Left ventricle myocardium inferior (tissue), 1 donor: ENCODE measurements at places on chromosomes 7 and 10. TPM values are rescaled to one million over a fixed set of nuclear protein-coding genes. Genes with fewer than 3 reads are reported as not detected.
A peak's percentile ranks its signal among the peaks of the same experiment; 100 is the strongest.

ATRNL1 gene
- 2.9 TPM for total RNA-seq

PGAM2 gene
- 671 TPM for total RNA-seq

DNA sequence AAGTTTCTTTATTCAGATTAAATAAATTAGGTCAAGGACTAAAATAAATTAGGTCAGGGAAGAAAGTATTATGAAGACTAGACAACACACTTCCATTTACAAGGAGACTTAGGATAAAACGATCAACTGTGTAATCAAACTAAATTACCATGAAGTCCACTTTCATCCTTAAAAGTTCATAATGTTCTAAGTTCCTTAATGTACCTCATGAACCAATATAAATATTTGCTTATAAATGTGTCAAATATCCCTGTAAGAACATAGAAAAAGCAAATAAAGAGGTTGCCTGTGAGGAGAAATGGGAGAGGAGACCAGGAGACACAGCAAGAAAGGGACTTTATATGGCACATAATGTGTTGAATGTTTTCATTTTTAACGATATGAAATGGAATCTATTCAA lies 345.6 kb downstream of the PARD3 start:
- DNase-seq: no peak

GRCh38 chr10:25113191-25114035 lies 61.4 kb upstream of the GPR158 start:
- peak; percentile 61 for DNase-seq

DNA sequence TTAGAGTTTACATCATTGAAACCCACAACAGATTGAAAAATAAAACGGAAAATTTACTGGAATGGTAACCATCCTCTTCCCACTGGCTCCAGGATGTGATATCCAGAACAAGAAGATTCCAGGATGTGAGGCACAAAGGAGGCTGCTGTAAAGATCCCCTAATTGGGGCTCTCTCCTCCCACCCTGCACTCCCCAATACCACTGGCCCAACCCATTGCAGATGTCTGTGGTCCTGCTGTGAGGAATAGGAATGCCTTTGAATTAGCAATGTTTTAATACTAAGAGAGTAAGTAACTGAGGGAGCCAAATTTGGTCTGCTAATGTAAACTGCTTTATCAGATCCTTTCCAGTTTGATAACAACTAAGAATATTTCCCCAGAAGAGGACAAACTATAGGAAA lies 225.9 kb upstream of the INHBA start:
- DNase-seq: no peak

DNA sequence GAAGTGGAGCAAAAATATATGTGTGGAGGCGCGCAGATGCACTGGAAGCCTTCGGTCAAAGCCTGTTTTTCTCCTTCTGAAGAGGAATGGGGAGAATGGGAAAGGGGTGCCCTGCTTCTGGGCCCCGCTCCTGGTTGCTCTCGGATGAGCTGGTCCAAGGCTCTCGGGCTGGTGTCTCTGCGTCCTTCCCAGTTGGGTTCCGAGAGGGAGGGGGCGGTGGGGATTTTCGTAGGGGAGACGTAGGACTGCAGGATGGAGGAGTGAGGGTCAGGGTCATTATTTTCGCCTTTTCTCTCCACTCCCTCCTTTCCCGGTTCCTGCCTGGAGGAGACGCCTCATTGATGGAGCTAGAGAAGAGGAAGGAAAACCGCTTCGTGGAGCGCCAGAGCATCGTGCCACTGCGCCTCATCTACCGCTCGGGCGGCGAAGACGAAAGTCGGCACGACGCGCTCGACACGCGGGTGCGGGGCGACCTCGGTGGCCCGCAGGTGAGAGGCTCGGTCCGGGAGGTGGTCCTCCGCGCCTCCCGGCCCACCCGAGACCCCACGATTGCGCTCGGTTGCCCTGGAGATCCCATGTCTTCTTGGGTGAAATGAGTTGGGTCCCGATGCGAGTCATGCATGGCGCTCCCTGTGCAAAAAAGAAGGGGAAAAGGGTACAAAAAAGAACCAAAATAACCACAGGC lies 790 bp downstream of the ADAM22 start:
- DNase-seq: no peak
